ENCODE measurements at places on chromosomes 1 and 21.

GRCh38 chr1:145892486-145893087, 6.9 kb upstream of the ANKRD35 start:
- DNase-seq, result no peak

GRCh38 chr1:209772126-209772525, 12.2 kb downstream of the C1orf74 start:
- DNase-seq, result no peak

GRCh38 chr1:28130901-28131300, 42.5 kb upstream of the EYA3 start:
- no peak for DNase-seq

GRCh38 chr21:14995695-14996490, 68.9 kb downstream of the NRIP1 start:
- DNase-seq, result no peak

DNA sequence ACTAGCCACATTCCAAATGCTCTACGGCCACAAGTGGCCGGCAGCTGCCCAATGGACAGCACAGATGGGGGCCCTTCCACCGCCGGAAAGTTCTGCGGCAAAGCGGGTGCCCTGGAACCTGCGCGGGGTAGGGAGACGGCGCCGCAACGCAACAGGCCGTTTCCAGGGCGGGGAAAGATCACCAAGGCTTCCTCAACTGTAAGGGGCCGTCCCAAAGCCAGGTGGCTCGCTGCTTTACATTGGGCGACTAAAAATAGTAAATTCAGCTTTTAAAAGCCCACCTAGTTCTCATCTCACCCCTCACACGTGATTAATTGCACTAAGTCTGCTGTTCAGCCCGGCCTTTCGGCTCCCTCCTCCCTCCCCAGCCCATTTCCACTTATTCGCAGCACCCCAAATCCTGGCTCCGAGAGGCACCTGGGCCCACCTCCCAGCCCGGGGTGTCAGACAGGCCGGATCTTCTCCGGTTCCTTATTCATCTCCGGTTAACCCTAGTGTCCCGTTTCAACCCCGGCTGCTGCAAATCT, 643 bp downstream of the CFAP298 start:
- peak; percentile 6 for DNase-seq

GRCh38 chr1:117250061-117250606, 39.4 kb upstream of the VTCN1 start:
- DNase-seq, result no peak

- DNase-seq, result no peak
Observed at GRCh38 chr1:39623053-39623452, 16.4 kb downstream of the HEYL start.

DNA sequence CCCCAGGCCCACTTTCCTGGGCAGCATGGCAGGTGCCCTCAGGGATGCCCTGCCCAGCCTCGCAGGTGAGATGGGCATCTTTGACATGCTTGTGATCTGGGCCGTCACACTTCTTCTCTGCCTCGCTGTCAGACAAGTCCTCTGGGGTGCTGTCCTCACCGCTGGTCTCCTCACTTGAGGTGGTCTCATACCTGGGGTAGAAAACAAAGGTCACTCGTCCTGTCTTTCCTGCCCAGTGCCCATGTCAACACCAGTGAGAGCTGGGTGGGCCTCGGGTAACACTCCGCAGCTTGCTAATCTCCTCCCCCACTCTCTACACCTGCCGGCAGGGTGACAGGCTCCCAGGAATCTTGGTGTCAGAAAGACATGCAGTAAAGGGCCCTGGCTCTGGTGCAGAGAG, 50.9 kb downstream of the KANK4 start:
- DNase-seq, result no peak

DNA sequence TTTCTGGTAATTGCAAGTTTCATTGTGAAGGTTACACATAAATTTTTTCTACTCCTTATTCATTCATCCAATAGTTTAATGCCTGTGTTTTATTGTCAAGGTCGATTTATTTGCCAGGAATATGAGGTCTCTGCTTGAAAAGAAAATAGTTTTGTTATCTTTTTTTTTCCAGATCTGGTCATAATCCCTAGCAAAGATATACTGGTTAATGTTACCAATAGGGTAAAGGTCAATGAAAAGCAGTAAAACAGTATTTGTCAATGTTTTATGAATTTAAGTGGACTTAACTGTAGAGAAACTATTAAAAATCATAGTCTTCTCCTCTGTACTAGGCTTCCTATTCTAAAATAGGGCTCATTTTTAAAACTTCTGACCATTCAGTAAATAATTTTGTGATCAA, 8.1 kb upstream of the FMO3 start:
- DNase-seq, result no peak

- DNase-seq, result no peak
Observed at GRCh38 chr1:185603158-185603557, 131.0 kb upstream of the HMCN1 start.

GRCh38 chr1:180235502-180236239, 5.6 kb downstream of the LHX4 start:
- DNase-seq, result no peak

DNA sequence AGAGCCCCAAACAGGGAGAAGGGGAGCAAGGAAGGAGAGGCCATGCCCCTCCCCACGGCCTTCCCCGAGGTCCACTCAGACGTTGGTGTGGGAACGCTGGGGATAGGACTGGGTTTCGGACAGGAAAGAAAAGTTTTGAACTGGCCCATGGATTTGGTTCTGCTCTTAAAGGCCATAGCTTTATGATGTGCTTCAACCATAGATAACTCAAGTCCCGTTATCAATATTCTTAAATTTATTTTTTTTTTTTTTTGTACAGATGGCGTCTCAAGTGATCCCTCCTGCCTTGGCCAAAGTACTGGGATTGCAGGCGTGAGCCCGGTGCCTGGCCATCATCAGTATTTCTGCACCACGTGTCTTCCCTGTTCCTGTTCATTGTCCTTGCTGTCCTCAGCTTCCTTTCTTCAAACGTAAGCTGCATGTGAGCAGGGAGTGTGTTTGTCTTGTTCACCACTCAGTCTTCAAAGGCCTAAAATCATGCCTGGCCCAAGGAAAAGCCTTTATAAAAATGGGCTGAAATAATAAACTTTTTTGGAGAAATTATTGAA, 820 bp upstream of the KRTAP10-1 start:
- DNase-seq, result no peak

GRCh38 chr1:222021129-222021528, 279.2 kb upstream of the DUSP10 start:
- DNase-seq, result no peak

DNA sequence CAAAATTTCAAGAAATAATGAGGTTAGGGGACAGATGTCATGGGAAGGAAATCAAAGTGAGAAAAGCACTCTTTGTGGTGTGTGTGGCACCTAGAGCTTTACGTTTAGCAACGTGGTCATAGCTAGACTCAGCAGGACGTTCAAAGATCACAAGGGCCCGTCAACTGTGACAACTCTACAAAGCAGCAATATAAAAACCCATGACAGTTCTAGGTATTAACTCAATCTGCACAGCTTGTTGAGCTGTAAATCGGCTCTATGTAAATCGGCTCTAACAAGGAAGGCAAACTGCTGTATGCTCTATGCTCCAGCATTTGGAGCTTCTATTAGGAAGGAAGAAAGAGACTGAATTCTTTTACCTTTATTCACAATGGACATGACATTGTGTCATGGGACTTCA, 64.8 kb downstream of the TP53BP2 start:
- DNase-seq, result no peak

DNA sequence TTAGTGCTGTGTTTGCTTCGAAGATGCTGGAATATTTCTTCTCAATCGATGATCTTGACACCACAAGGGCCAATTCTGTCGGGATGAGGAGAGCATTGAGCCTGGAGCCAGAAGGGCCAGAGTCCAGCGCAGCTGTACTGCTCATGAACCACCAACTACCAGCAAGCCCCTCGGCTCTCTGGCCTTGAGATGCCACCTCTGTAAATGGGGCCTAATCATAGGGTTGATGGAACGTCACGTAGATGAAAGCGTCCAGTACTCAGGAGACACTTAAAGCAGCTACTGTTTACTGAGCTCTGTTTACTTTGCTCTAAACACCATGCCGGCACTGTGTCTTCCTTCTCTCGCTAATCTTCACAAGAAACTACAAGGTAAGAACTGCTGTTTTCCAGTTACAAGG, 26.3 kb downstream of the CCDC185 start:
- no peak for DNase-seq

GRCh38 chr1:23459338-23459757, 24.6 kb downstream of the ASAP3 start:
- DNase-seq, result no peak

DNA sequence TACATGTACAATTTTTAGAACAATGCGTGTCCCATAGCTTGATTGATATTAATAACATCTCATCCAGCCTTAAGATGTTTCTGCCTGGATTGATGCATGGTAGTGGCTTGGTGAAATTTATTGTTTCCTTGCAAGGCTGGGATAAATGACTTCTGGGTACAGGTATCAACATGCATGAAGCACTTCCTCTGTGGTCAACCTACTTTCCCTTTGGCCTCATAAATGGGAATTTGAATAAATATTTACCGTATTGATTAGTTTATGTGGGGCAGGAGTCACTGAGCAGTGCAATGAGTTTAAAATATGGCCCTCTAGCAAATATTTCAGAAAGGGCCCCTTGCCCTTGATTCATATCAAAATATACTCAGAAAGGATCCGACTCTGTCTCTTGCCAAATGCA, 83.9 kb upstream of the KCNE2 start:
- no peak for DNase-seq

DNA sequence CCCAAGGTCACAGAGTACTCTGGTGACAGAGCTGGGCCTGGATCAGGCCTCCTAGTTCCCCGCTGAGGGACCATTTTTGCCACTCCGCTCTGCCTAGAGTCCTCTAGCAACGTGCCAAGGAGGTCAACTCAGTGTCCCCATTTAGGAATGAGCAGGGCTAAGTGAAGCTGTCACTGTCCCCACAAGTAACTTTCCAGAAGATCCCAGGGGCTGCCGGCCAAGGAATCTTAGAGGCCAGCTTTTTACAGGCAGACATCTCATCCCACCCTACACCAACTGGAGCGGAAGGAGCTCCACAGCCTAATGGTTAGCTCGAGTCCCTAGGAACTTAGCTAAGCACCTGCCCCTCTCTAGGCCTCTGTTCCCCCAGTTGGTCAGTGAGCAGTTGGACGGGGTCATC, 59.7 kb downstream of the VWA5B1 start:
- DNase-seq, result no peak

DNA sequence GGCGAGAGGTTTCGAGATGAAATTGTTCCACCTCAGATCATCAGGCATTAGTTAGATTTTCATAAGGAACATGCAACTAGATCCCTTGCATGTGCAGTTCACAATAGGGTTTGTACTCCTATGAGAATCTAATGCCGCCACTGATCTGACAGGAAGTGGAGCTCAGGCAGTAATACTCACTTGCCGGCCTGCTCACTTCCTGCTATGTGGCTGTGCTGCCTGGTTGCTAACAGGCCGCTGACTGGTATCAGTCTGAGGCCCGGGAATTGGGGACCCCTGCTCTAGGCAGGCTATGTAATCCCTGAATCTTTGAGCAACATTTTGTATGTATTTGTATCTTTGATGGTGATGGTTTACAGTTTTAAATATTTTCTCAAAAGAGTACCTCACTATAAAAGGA, 32.5 kb downstream of the XKR8 start:
- DNase-seq, result peak; percentile 34

DNA sequence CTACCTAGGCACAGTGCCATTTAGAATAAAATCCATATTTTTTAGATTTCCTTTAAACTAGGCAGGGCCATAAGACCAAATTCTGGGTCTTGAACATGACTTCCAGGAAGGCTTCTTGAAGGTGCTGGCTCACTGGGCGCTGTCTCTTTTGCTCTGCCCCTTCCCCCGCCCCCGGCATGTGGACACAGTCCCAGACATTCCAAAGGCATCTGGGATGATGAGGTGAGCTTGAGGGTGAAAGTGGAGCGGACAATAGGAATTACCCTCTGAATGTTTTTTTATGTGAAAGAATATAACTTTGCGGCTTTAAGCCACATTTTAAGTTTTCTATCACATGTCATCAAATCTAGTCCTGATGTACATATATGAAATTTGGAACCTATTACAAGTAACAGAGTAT, 29.4 kb downstream of the RWDD3 start:
- no peak for DNase-seq

- DNase-seq, result no peak
Observed at GRCh38 chr1:157099633-157100009, at the start of gene ETV3L. ETV3L (minus strand) TSS chr1:157099808; CDS start chr1:157099523, 285 bp downstream.

DNA sequence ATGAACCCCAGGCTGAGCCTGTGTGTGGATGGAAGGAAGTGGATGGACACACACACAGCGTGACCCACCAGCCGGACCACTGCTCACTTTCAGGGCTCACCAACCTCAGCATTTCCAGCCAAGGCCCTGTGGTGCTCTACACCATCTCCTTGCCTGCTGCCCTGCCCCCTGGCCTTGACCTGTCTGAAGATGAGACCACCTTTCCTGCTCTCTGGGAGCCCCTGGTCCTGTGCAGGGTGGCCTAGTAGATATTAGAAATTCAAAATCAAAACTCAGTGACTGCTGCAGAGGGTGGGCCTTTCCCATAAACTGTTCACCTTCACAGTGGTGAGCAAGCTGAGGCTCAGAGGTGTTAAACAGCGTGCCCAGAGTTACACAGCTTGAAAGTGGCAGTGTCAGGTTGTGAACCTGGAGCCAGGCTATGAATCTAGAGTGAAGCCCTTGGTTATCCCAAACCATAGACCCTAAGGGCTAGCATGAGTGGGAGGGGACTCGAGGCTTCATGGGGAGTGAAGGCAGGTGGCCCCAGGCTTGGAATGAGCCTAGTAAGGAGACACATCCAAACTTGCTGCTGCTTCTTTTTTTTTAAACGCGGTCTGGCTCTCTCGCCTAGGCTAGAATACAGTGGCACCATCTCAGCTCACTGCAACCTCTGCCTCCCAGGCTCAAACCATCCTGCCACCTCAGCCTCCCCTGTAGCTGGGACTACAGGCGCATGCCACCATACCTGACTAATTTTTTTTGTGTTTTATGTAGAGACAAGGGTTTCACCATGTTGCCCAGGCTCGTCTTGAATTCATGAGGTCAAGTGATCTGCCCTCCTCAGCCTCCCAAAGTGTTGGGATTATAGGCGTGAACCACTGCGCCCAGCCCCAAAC, 41.5 kb downstream of the MAN1C1 start:
- DNase-seq, result no peak

DNA sequence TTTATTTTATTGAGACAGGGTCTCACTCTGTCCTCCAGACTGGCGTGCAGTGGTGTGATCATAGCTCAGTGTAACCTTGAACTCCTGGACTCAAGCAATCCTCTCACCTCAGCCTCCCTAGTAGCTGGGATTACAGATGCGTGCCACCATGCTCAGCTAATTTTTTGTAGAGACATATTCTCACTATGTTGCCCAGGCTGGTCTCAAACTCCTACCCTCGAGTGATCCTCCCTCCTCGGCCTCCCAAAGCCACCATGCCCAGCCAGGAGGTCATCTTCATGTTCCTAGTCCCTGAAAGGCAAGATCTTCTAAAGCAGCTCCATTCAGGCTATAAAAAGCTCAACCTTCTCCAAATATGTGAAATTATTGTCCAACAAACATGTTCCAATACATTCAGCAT, 53.9 kb downstream of the TOR1AIP2 start:
- DNase-seq, result no peak

DNA sequence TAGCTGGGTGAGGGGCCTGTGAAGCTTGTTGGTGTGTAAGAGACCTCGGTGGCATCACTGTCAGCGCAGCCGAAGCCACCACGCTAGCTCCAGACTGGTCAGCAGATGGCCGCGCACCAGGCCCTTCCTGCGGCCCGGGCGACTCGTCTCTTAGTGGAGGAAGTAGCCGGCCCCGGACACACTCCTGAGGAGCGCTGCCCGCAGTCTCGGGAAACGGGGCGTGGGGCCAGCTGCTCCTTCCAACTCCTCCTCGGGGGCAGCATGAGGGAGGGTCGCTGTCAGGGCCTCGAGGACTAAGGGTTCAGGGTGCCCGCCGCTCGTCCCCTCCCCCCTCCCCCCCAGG, 20.4 kb downstream of the H3-3A start:
- no peak for DNase-seq

GRCh38 chr1:216935901-216936300, 212.7 kb upstream of the ESRRG start:
- DNase-seq, result no peak
